Astrocyte (in vitro differentiated cells and primary cell): ENCODE measurements at places on chromosomes 11 and 22. TPM values are rescaled to one million over a fixed set of nuclear protein-coding genes. Genes with fewer than 3 reads are reported as not detected.

GRCh38 chr11:77125191-77125590 is 2.9 kb upstream of the MYO7A start:
- H3K36me3 ChIP-seq, result no peaks in the 10 kb centered on the region
- peaks cover 14% of the 10 kb centered on the region for H3K4me1 ChIP-seq
- no peaks in the 10 kb centered on the region for H3K27me3 ChIP-seq

GRCh38 chr22:37503850-37504249 is 15.4 kb downstream of the CARD10 start:
- H3K36me3 ChIP-seq, result peaks cover 19% of the 10 kb centered on the region
- no peak for DNase-seq
- no peak overlapping the region for H3K27ac ChIP-seq

GRCh38 chr22:37267661-37268413 is 14.5 kb upstream of the CYTH4 start:
- H3K36me3 ChIP-seq, result no peaks in the 10 kb centered on the region
- DNase-seq, result no peak

Gene HEPN1
- not detected in 2 replicates for total RNA-seq

GRCh38 chr22:38834215-38834953 is 9.4 kb downstream of the NPTXR start:
- H3K27ac ChIP-seq, result no peak overlapping the region
- H3K27me3 ChIP-seq, result no peaks in the 10 kb centered on the region
- DNase-seq, result no peak

Gene OR10G7
- not detected in 2 replicates for total RNA-seq

Gene ST3GAL4
- total RNA-seq, result 12.2 and 14.1 TPM in 2 replicates

- H3K27me3 ChIP-seq, result no peaks in the 10 kb centered on the region
- H3K4me3 ChIP-seq, result no peak overlapping the region
- DNase-seq, result no peak
- no peaks in the 10 kb centered on the region for H3K36me3 ChIP-seq
Measured at GRCh38 chr11:72570893-72571661, 103.1 kb downstream of the PDE2A start.

Gene HTR3B
- not detected in 2 replicates for total RNA-seq

DNA sequence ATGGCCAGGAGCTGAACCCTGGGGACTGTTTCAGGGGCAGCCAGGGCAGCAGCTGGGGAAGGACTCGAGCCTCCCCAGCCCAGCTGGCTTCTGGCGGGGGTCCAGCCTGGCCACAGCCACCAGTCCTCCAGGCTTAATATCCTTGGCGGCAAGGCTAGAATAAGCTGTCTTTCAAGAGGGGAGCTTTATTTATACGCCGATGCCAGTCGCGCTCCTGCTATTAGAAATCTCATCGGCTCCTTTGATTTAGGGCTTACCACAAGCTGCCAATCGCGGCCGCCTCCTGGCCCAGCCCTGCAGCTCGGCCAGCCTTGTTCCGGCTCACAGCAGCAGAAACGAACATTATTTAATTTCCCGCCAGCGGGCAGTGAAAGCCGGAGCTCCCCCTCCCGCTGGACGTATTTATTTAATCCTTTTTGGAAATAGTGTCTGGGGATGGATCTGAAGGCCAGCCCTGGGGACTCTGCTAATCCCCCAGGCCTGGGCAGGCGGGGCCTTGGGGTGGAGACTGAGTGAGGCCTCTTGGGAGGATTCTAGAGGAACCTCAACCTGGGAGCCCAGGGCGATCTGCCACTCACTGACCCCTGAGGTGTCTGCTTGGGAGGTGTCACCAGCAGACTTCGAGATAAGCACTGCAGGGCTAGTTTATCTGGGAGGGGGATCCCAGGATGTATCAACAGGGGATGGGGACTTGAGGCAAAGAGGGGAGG is 363.1 kb downstream of the MN1 start:
- peaks cover 17% of the 10 kb centered on the region for H3K27me3 ChIP-seq
- no peak overlapping the region for H3K27ac ChIP-seq
- DNase-seq, result no peak
- peaks cover 17% of the 10 kb centered on the region for H3K4me1 ChIP-seq
- H3K4me3 ChIP-seq, result no peak overlapping the region
- H3K36me3 ChIP-seq, result no peaks in the 10 kb centered on the region

Gene OR51B5
- total RNA-seq, result not detected in 2 replicates

DNA sequence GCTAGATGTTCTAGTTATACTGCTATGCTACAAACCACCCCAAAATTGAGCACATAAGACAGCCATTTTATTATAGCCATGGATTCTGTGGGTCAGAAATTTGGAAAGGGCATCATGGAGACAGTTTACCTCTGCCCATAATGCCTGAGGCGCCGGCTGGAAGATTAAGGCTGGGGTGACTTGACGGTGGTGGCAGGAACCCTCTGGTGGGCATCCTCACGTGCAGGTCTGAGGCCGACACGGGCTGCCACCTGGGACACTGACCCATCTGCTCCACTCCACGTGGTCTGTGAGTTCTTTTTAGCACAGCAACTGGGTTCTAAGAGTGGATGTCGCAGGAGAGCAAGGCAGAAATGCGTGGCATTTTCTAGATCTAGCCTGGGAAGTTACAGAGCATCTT is 40.0 kb upstream of the PRDM11 start:
- no peaks in the 10 kb centered on the region for H3K36me3 ChIP-seq
- H3K27ac ChIP-seq, result no peak overlapping the region
- peaks cover 16% of the 10 kb centered on the region for H3K27me3 ChIP-seq
- no peak for DNase-seq
- peaks cover 9% of the 10 kb centered on the region for H3K4me1 ChIP-seq

- DNase-seq, result peak; percentile 76
- H3K36me3 ChIP-seq, result no peaks in the 10 kb centered on the region
- no peak overlapping the region for H3K27ac ChIP-seq
- H3K4me1 ChIP-seq, result peaks cover 32% of the 10 kb centered on the region
- H3K27me3 ChIP-seq, result no peaks in the 10 kb centered on the region
- H3K4me3 ChIP-seq, result no peak overlapping the region
Measured at GRCh38 chr11:70108250-70108649, 30.1 kb downstream of the ANO1 start.

GRCh38 chr22:21697021-21697771 is 31.4 kb downstream of the PPIL2 start:
- H3K4me1 ChIP-seq, result peaks cover 27% of the 10 kb centered on the region
- H3K27ac ChIP-seq, result peak overlapping the region; percentile 86
- no peak for DNase-seq
- H3K27me3 ChIP-seq, result no peaks in the 10 kb centered on the region

- DNase-seq, result no peak
- no peaks in the 10 kb centered on the region for H3K27me3 ChIP-seq
- H3K27ac ChIP-seq, result no peak overlapping the region
- H3K4me1 ChIP-seq, result no peaks in the 10 kb centered on the region
Measured at GRCh38 chr22:27404441-27404840, 397.1 kb downstream of the MN1 start.
